Progenitor cell of endocrine pancreas (in vitro differentiated cells): ENCODE measurements at places on chromosomes 13 and 19.

DNA sequence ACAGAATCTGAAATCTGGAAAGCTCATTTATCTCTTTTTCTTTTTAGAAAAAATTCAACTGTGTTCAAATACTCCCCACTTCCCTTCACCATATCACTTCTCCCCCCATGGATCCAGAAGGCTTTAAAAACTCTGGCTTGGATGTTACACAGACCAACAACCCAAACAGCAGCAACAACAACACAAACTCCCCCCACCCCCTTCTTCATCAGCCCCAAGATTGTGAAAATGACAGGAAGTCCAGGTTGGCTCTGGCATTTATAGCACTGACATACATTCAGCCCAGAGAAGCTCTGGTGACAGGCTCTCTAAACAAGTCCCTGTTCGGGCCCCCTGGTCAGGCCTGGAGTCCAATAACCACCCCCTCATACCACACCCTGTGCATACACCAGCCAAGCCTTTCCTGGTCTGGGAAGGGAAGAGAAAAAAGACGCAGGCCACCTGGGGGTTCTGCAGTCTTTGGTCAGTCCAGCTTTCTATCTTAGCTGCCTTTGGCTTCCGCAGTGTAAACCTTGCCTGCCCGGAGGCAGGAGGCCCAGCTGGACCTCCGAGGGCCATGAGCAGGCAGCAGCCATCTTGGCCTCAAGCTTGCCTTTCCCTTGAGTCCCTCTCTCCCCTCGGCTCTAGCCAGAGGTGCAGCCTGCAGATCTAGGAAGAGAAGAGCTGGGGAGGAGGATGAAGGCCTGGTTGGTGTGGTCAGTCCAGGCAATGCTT lies 6.8 kb downstream of the CDX2 start:
- H3K27me3 ChIP-seq, result peaks cover 7% of the 10 kb centered on the region
- peak overlapping the region; percentile 59 for H3K4me3 ChIP-seq

GRCh38 chr19:29810504-29810871 lies 1.3 kb upstream of the CCNE1 start:
- no peaks in the 10 kb centered on the region for H3K36me3 ChIP-seq
- no peak for DNase-seq
- peaks cover 2% of the 10 kb centered on the region for H3K4me1 ChIP-seq

DNA sequence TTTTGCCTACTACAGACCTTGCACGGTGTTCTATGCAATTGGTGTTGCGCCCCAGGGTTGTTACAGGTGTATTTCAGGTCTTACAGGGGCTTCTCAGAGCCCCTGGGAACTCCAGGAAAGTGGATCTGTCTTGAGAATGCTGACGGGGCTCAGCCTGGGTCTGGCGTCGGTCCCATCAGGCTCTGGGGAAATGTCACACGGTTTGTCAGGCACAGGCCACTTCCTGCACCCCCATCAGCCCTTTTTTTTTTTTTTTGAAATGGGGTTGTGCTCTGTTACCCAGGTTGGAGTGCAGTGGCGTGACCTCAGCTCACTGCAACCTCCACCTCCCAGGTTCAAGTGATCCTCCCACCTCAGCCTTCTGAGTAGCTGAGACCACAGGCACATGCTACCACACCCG lies 13.2 kb downstream of the CLEC4G start:
- H3K27me3 ChIP-seq, result peaks cover 14% of the 10 kb centered on the region
- DNase-seq, result no peak
- no peak overlapping the region for H3K4me3 ChIP-seq
- no peaks in the 10 kb centered on the region for H3K36me3 ChIP-seq
- H3K27ac ChIP-seq, result no peak overlapping the region

- H3K27ac ChIP-seq, result peak overlapping the region; percentile 92
- peaks cover 25% of the 10 kb centered on the region for H3K4me1 ChIP-seq
- peaks cover 37% of the 10 kb centered on the region for H3K36me3 ChIP-seq
Measured at GRCh38 chr13:38687246-38688229, 661 bp downstream of the FREM2 start.

DNA sequence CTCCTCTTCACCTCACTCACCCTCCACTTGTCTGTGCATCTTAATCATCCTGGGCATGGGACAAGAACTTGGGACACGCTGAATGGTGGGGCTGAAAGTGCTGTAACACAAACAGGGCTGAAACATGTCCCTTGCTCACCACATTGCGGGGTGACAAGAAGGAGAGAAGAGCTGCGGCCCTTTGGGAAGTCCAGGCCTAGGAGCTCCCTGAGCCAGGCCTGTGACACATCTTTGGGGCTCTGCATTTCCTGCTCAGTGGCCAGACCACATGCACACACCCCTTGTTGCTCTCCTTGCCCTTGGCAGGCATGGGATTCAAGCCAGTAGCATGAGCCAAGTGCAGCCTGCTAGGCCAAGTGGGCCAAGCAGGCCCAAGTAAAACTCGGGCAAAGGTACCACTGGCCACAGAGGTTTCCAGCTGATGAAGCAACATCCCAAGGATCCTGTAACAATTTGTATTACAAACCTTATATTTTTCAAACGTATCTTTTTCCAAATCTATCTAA lies 1384.3 kb upstream of the PCDH20 start:
- H3K27ac ChIP-seq, result no peak overlapping the region
- no peak for DNase-seq
- H3K36me3 ChIP-seq, result no peaks in the 10 kb centered on the region
- H3K27me3 ChIP-seq, result no peaks in the 10 kb centered on the region

DNA sequence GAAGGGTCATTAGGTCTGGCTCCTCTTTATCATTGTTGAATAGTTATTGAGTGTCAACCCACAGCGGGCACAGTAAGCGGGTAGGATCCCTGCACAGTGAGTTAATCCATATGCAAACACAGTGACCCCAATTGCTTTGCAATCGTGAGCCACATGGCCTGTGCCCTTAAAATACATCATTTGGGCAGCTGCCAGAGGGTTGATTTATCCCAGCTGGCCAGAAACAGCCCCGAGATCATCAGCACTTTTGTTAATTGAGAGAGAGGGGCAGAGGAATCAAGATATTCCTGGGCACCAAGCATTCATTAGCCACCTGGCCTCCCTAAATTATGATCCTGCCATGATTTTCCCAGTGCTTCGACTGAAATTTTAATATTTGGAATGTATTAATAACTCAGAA lies 9.8 kb upstream of the CNMD start:
- H3K27me3 ChIP-seq, result peaks cover 10% of the 10 kb centered on the region
- H3K4me3 ChIP-seq, result no peak overlapping the region
- H3K27ac ChIP-seq, result no peak overlapping the region
- no peak for DNase-seq
- no peaks in the 10 kb centered on the region for H3K36me3 ChIP-seq
